ENCODE measurements at places on chromosomes 12 and 14. TPM values are rescaled to one million over a fixed set of nuclear protein-coding genes. Genes with fewer than 3 reads are reported as not detected.

OVCH1 gene
- not detected for total RNA-seq

DNA sequence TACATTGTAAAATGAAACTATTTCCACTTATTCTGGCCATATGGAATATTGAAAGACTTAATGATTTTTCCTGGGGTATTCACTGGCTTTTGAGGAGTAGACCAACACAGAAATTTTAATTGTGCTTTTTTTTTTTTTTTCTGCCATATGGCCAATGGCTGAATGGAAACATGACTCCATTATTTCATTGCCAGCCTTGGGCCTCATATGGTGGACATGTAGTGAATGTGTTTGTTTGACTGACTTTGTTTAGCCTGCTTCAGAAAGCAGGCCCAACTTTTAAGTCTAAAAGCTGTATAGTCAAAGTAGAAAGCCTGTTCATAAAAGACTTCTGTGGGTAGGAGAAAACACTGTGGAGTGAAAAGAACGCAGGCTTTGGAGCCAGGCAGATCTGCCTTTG lies 2.4 kb downstream of the GNG2 start:
- DNase-seq = no peak

- peak; percentile 93 for DNase-seq
Measured at GRCh38 chr12:49336645-49337584, at the start of gene C1QL4. Gene C1QL4 (minus strand): TSS chr12:49337188. CDS start chr12:49336477, 711 bp downstream.

GRCh38 chr12:62308201-62308600 lies 48.0 kb downstream of the USP15 start:
- no peak for DNase-seq

DNA sequence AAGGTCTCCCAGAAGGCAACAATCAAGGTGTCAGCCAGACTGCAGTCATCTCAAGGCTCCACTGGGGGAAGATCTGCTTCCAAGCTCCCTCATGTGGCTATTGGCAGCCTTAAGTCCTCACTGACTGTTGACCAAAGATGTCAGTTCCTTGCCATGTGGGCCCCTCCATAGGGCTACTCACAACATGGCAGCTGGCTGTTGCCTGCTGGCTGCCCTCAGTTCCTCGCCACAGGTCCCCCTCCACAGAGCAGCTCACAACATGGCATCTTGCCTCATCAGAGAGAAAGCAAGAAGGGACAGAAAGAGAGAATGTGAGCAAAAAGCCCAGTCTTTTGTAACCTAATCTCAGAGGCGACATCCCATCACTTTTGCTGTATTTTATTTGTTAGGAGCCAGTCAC lies 34.4 kb upstream of the EGLN3 start:
- DNase-seq = no peak

GRCh38 chr14:51860164-51860824 lies at the start of gene GNG2:
Gene GNG2 (plus strand): TSS chr14:51860612. CDS start chr14:51950679, 90,067 bp downstream.
- DNase-seq = peak; percentile 89

DNA sequence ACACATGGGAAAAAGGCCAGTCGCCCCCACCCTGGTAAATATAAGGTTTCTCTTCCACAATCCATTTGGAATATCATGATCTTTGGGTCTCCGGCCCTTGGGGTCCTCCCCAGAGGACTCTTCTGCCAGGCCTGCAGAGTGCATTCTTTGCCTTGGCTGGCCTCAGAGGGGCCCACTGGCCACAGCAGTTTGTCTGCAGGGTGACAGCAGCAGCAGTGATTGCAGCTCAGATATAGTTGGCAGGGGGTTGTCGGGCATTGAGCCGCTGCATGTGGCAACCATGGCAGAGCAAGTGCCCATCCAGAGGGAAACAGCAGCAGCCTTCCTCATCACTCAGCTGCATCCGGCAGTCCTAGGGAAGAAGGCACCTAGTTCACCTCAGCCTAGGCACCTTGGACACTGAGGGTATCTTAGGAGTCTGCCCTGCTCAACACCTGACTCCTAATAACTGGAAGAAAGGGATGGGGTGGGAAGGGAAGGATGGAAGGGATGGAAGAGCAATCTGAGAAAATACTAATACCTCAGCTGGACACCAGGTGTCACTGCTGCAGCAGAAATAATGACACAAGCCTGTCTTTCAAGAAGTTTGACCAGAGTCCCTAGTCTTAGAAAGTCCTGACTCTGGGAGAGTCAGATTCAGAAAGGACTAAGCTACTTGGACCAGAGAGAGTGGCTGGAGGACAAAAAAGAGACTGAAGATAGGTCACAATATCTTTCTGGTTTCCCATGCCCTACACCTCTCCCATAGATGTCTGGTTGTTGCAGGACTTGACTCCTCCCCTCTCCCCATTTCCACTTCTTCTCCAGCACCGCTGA lies 8.9 kb downstream of the AJUBA start:
- peak; percentile 78 for DNase-seq

- DNase-seq = no peak
Measured at GRCh38 chr12:84772281-84772680, 140.3 kb downstream of the SLC6A15 start.

WIF1 gene
- not detected for total RNA-seq

DNA sequence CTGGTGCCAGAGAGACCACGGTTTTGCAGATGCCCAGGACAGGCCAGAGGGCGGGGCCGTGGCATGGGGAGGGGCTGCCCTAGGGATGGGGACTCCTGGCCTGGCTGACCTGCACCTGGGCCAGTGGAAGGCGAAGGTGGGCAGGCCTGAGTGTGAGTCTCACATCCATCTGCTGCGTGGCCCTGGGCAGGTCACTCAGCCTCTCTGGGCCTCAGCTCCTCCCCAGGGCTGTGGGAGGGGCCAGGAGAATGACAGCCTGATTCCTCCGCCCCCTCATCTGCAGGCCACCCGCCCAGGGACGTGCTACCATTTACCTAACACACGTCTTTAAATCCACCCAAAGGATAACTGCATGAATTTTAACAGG lies 90.9 kb downstream of the GALNT9 start:
- DNase-seq = no peak

DNA sequence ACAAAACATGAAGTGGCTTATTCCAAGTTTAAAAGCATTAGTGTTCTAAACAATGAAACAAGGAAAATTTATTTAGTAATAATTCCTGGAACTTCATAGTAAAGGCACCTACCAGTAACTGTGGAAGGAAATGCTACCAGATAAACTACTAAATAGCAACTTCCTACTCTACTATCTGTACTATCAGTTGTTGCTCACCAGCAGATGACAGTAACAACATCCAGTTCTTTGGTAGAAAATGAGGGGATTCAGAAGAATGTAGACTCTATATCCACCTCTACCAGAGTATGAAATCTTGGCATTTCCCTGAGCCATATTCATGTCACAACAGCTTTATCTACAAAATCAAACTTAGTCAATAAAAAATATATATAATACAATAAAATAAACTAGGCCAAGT lies 3.1 kb downstream of the ENTPD5 start:
- no peak for DNase-seq

MCRS1 gene
- total RNA-seq = 66.7 TPM

PTPRB gene
- total RNA-seq = 22.0 TPM

DNA sequence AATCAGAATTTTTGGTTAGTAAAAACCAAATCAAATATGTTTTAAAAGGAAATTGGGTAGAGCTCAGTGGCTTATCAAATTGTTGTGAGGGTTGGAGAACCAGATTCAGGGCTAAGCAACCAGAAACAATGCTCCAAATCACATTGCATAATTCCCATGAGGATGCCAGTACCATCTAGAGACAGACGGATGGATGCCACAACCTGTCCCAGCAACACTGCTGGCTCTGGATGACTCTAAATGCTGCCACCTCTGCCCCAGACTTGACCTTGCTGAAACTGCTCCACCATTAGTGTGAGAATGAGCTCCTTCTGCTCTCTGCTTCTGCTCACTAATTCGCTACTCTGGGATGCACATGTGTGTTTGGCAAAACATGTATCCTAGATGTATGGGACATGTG lies 43.9 kb downstream of the FRS2 start:
- no peak for DNase-seq

DNA sequence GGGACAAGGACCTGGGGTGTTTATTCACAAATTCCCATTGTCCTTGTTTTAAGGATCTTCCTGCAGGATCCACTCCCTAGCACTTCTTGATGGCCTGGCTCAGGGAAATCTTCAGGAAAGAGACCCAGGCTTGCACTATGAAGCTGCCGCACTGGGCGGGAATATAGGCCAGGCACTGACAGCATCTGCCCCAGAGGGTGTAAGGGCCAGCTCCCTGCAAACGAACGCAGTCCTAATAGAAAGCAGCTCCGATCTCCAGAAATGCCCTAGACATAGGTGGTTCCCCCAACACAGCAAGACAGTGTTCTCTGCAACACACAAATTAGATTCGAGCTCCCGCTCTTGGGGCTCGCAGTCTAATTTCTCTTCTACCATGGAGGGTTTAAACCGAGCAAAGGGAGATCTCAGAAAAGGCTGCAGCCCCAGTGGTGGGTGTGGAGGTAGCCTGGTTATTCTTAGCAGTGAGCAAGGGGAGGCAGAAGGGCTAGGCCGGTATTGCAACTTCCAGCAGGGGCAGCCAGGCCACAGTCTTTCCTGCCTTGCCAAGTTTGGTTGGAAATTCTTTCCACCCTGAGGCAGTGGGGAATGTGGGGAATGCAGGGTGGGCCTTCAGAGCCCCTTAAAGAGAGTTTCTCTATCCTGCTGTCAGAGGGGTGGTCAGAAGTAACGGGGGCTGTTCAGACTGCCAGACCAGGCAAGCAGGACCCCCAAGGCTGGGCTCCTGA lies 16.1 kb upstream of the WSCD2 start:
- DNase-seq = no peak

DNA sequence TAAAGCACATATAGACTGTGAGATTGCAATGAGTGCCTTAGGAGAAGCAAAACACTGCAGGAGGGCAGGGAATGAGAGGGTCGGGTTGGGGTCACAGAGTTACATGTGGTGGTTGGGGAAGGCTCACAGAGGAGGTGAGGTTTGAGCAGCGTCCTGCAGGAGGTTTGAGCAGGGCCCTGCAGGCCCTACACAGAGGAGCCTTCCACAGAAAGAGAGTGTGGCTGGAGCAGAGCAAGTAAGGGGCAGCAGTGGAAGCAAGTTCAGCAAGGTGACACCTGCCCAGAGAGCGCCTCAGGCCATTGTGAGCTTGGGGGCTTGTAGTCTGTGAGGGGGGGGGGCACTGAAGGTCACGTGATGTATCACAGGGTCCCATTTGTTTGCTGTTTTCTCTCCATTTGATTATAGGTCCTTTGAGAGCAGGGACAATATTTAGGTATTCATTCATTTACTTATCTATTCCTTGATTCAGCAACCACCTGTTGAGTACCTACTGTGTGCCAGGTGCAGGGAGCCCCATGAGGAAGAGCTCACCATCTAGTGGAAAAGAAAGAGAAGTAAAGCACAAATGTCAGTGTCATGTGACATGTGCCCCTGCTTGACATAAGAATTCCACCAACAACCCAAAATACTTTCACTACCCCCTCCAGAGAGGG lies 56.6 kb downstream of the GALNT16 start:
- DNase-seq = no peak

C1R gene
- 273 TPM for total RNA-seq

PLA2G1B gene
- not detected for total RNA-seq

- no peak for DNase-seq
Measured at GRCh38 chr14:91149462-91149861, 35.6 kb downstream of the DGLUCY start.

- DNase-seq = no peak
Measured at GRCh38 chr14:36553656-36554260, 28.7 kb downstream of the NKX2-8 start.

CDKL1 gene
- total RNA-seq = 31.0 TPM

DNA sequence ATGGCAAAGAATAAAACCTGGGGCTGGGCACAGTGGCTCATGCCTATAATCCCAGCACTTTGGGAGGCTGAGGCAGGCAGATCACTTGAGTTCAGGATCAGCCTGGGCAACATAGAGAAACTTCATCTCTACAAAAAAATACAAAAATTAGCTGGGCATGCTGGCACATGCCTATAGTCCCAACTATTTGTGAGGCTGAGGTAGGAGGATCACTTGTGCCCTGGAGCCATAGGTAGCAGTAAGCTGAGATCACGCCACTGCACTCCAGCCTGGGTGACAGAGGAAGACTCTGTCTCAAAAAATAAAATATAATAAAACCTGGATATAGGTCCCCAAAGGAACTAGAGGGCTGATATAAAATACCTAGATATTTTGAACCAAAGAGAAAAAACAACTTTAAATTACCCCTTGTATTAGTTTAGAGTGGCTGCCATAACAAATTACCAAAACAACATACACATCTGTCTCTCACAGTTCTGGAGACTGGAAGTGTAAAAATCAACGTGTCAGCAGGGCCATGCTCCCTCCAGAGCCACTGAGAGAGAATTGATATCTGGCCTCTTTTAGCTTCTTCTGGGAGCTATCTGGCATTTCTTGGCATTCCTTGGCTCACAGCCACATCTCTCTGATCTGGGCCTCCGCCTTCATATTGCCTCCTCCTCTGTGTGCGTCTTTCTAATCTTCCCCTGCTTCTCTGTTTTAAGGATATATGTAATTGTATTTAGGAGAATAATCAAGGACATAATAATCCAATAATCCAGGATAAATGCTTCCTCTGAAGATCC lies 47.9 kb upstream of the ATF7IP start:
- DNase-seq = no peak

DNA sequence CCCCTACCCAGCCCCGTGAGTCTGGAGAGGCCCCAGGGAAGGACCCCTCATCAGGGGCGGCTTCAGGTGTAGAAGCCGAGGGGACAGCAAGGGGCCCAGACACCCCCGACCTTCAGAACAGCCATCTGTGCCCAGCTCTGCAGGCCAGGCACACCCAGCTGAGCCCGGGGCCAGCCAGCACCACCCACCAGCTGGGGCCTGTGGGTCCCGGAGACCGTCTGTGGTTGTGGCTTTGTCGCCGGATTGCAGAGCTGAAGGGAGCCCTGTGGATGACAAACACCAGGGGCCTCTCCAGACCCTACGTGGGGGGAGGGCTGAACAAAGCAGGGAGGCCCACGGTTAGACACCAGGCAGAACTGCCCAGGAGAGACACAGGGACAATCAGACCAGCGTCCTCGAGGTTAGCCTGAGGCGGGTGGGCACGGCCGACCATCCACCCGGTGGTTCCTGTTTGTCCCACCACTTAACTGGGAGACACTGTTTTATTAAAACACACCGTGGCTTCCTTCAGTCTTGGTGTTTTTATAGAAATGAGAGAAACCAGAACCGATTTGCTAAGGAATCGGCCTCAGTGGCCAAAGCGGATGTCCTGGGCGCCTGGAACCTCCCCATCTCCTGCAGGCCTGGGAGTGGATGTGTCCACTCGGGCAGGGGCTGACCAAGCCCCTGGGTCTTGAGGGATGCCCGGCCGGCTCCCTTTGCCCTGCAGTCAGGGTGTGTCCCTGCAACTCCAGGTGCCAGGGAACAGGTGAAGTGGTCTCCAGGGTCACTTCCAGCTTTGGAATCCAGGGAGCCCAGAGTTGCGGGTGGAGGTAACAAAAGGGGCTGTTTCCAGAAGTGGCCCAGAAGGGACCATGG lies 10.0 kb downstream of the C14orf180 start:
- DNase-seq = no peak

SLCO1B3 gene
- not detected for total RNA-seq
